Daoy (cell line): ENCODE measurements at places on chromosomes 12 and 14.

DNA sequence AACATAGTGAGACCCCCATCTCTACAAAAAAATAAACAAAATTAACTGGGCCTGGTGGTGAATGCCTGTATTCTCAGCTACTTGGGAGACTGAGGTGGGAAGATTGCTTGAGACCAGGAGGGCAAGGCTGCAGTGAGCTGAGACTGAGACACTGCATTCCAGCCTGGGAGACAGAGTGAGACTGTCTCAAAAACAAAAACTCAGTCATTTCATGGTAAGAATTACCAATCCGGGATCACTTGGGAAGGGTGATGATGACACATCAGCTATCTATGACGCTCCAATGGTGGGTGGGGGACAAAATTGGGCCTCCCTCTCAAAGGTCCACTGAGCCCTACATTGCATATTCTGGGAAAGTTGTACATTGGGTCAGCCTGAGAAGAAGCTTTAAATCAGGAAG is 47.7 kb downstream of the SERPINA3 start:
- DNase-seq, result no peak

DNA sequence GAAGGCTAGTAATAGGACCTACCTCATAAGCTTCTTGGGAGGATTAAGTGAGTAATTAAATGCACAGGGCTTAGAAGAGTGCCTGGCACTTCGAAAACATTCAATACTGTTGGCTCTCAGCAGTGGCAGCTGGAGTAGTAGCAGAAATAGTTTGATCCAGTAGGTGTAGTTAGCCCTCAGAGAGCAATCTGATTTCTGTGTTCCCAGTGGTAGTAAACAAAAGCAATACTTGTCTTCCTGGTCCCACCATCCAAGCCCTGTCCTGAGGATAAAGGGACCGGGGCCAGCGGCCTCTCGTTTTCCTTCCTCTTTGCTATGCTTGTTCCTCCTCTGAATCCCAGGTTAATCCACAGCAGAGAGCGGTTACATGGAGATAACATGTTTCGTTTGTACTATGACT is 131.6 kb downstream of the SAMD4A start:
- DNase-seq, result no peak

GRCh38 chr12:59646636-59647035 is 50.8 kb downstream of the SLC16A7 start:
- DNase-seq, result no peak

- DNase-seq, result no peak
These were observed 91.5 kb downstream of the ARF6 start for GRCh38 chr14:49984424-49984823.

DNA sequence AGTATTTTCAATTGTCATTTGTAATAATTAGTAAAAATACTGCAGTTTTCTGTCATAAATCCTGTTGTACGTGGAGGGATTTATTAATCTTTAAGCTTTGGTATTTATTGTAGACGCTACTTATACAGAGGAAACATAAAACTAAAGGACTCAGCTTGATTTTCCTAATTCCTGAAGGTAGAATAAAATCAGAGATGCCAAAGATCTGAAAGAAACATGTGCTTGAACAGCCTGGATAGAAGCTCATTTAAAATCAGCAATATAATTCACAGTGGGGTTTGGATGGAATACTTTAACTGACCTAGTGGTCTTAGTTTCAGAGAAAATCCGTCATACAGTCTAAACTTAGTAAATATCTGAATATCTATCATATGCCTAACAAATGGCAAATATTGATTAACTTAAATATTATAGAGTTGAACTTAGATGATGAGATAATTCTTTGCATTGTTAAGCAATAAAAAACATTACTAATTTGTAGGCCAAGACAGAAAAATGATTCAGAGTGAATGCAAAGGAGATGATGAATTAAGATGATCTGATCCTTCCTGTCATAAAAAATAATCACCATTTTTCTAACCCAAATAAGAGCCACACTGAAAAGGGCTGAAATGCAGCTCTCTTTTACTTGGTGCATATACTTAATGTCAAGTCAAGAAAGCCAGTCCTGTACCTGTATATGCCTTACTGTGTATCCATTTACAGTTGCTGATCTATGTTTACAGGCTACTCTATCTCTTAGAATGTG is 397.1 kb upstream of the DCN start:
- no peak for DNase-seq

GRCh38 chr14:64235652-64236640 is 58.2 kb downstream of the ESR2 start:
- DNase-seq, result no peak

GRCh38 chr12:91978143-91978542 is 167.5 kb downstream of the BTG1 start:
- peak; percentile 10 for DNase-seq

GRCh38 chr14:28461389-28461788 is 305.2 kb upstream of the FOXG1 start:
- peak; percentile 19 for DNase-seq

DNA sequence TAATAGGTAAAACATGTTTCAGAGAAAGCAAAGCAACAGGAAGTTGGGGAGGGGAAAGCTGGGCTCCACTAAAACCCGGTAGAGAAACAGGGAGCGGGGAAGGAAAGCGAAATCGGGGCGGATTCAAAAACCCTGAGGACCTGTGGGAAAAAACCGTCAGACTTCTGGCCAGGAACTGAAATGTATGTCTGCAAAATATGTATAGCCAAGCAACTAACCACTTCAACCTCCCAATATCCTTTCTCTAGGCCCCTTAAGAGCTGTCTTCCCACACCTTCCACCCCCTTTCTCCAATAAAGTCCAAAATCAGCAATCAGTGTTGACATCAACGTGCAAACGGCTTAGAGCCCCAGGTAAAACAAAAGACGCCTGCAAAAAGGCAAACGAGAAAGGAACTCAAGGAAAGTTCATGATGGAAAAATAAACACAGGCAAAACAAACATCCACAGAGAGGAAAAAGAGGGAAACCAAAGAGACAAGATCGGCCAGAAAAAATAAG is 32.8 kb downstream of the SIX1 start:
- DNase-seq, result no peak

- peak; percentile 88 for DNase-seq
These were observed 57.3 kb upstream of the TMEM132D start for GRCh38 chr12:129961091-129961490.

GRCh38 chr12:84508851-84509260 is 403.7 kb downstream of the SLC6A15 start:
- no peak for DNase-seq

DNA sequence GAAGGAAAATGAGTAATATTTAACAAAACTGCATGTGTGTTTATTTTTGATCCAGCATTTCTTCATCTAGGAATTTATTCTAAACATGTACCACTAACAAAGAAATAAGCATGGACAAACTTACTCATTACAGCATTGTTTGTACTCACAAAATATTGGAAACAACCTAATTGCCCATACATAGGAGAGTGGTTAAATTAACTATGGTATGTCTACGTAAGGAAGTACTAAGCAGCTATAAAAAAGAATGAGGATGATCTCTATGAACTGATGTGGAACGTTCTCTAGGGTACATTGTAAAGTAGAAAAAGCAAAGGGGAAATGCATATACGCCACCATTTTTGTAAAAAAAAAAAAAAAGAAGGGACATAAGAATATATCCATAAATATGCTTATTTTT is 17.4 kb upstream of the TAS2R42 start:
- DNase-seq, result no peak

GRCh38 chr12:56979628-56980027 is 22.2 kb upstream of the RDH16 start:
- DNase-seq, result no peak

DNA sequence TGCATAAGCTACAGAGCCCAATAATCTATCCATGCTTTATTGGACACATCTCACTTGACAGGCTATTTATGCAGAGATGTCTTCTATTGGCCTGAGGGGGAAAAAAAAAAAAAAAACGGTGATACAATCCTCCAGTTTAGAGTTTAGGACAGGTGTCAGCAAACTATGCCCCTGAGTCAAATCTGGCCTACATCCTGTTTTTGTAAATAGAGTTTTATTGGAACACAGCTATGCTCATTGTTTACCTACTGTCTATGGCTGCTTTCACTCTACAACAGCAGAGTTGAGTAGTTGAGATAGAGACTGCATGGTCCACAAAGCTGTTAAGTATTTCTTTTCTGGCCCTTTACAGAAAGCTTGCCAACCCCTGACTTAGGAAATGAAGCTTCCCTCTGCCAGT is 403.1 kb downstream of the C12orf75 start:
- DNase-seq, result no peak

- no peak for DNase-seq
These were observed 3.1 kb downstream of the DIP2B start for GRCh38 chr12:50507930-50508329.

- DNase-seq, result no peak
These were observed 250.1 kb upstream of the DCN start for GRCh38 chr12:91432755-91433154.

DNA sequence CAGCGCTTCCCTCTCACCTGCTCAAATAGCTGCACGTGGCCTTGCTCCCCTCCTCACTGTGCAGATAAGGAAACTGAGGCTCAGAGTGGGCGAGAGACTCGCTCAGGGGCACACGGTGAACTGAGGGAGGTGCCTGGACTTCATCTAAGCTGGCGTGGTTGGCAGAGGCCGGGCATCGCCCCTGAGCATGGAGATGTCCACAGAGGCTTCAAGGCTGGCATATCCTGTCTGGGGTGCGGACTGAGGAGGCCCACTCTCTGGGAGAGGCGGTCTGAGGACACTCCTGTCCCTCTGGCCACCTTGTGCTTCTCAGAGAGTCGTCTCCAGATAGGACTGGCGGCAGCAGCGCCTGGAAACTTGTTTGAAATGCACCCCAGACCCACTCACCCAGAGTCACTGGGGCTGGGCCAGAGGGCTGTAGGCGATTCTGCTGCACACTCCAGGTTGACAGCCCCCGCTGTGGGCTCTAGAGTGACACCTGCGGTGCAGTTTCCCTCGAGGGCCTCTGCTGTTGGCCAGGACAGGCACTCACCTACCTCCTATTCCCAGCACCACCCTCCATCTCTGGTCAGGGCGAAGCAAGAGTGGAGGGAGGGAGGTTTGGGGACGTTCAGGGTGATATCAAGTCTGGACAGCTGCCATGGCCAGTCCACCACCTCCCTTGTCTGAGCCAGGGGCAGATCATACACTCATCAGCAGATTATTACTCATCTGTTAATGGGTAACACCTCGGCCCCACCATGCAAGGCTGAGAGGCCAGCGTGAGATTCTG is 11.2 kb upstream of the LBHD2 start:
- no peak for DNase-seq

DNA sequence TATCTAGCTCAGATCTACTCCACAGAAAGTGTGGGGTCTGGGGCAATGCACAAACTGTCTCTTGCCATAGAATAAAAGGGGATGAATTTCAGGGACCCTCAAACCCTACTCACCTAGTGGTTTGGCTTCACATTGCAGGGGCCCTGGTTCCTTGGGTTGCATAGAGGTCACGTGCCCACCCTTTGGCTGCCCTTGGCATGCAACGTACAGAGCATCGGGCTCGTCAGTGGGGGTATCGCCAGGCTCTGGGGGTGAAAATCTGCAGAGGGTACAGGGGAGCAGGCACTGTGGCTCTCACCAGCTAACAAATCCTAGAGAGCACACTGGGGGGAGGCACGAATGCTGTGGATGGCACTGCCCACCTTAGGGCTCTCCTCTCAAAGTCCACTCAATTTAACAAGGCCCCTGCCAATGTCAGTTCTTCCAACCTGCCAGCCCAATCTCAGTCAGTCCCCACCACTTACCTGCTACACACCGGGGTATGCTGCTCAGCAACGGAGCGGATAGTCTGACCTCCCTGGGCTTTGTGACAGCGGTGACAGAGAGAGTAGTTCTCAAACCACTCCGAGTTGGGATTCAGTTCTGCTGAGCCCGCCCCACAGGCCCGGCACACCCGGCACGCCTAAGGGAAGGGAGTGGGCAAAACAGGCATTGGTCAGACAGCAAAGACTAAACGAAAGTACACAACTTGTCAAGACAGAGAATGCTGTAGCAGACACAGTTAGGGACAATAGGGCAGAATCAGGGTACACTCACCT is 8.0 kb downstream of the KMT2D start:
- no peak for DNase-seq

- DNase-seq, result no peak
These were observed 1077.2 kb downstream of the VRK1 start for GRCh38 chr14:97874394-97874793.

- DNase-seq, result no peak
These were observed 992 bp downstream of the CPSF2 start for GRCh38 chr14:92122761-92123160.

DNA sequence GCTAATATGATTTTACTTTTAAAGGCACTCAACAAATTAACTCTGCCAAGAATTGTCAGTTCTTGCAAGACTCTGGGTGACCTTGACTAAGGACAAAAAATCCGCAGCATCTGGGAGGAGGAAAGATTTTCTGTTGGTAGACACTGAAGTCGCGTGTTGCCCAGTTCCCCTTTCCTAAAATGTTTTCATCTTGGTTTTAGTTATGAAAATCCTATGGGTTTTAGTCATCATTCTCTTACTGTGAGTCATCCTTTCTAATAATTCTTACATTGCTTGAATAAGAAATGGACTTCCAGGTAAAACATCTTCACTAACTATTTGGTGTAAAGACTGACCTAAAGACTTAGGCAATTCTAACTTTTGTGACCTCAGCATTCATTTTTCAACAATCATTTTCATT is 9.1 kb downstream of the GSG1 start:
- peak; percentile 54 for DNase-seq

GRCh38 chr12:15163030-15163976 is 57.9 kb downstream of the RERG start:
- peak; percentile 11 for DNase-seq

DNA sequence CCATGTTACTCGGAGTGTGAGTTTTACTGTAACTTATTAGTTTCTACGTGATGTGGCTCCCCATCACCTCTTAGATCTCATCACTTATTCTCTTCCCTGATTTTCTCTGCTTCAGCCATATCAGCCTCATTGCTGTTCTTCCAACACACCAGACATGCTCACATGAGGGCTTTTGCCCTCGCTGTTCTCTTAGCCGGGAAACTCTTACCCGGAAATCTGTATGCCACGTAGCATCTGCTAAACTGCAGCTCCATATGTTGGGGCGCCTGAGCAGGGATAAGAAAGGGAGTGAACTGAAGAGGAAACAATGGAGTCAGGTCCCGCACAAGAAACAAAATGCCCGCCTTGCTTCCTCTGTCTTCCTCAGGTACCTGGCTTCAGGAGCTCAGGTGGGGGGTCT is 16.6 kb downstream of the SMUG1 start:
- DNase-seq, result no peak

- DNase-seq, result no peak
These were observed 4.7 kb upstream of the CPNE6 start for GRCh38 chr14:24066496-24067132.

DNA sequence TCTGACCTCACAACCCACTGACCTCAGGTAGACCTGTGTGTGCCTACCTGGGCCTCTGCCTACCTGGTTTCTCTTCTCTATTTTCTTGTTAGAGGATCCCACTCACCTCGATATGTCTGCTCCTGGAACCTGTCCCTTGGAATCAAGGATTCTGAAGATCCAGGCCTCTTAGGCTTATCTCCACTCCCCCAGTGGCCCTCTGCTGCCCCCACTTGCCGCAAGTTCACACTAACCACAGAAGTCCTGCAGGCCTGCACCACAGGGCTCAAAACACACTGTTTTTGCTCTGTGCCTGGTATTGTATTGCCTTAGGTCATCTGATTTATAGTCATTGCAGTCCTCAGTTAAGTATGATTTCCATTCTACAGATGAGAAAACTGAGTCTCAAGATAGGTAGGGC is 15.3 kb upstream of the NRXN3 start:
- DNase-seq, result no peak

GRCh38 chr14:76348898-76349297 is 27.0 kb upstream of the ESRRB start:
- DNase-seq, result peak; percentile 94
